Activated CD4-positive, CD25-positive, alpha-beta regulatory T cell treated with anti-CD3 and anti-CD28 coated beads, Interleukin-2, amount 50 U/mL, for 24 hours (primary cell): ENCODE measurements at places on chromosomes 3 and 15.

DNA sequence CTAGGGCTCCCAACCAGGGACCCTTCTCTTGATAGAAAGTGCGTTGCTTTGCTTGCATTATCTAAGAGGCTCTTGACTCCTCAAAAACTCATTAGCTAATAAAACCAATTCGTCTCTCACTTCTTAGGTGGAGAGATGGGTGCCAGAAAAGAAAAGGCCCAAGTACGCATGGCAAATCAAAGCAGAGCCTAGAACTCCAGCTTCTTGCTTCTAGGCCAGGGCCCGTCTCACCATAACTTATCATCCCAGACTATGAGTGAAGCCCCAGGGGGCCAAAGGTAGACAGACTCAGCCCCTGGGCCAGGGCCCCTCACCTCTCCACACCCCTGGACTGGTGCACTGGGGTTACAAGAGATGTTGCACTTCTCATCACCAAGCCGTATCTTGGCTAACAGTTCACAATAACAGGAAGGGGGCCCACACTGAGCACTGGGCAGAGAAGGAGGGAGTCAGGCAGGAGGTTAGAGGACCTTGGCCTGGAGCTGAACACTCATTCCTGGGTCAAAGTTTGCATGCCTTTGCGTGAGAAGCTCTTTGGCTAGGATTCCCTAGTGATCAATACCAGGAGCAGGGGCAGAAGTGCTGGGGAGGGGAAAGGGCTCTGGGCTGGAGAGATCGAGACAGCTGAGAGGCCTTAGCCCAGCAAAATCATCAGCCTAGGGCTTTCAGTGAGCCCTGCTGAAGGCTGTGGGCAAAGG is 5.4 kb upstream of the CYP1A1 start:
- ATAC-seq: no peak

- ATAC-seq: no peak
These were observed 221.2 kb downstream of the TUSC7 start for GRCh38 chr3:116930786-116931185.

- ATAC-seq: no peak
These were observed 2.3 kb downstream of the RASGRP1 start for GRCh38 chr15:38562278-38562677.

GRCh38 chr3:144822671-144823070 is 851.0 kb downstream of the DIPK2A start:
- no peak for ATAC-seq

GRCh38 chr15:90650117-90650955 is 66.8 kb upstream of the BLM start:
- ATAC-seq: no peak

- ATAC-seq: no peak
These were observed 10.4 kb downstream of the COL6A6 start for GRCh38 chr3:130527426-130527825.

- ATAC-seq: no peak
These were observed 35.4 kb downstream of the FXR1 start for GRCh38 chr3:180947761-180948390.

GRCh38 chr15:78306176-78306774 is 6.9 kb upstream of the SKIC8 start:
- ATAC-seq: no peak

DNA sequence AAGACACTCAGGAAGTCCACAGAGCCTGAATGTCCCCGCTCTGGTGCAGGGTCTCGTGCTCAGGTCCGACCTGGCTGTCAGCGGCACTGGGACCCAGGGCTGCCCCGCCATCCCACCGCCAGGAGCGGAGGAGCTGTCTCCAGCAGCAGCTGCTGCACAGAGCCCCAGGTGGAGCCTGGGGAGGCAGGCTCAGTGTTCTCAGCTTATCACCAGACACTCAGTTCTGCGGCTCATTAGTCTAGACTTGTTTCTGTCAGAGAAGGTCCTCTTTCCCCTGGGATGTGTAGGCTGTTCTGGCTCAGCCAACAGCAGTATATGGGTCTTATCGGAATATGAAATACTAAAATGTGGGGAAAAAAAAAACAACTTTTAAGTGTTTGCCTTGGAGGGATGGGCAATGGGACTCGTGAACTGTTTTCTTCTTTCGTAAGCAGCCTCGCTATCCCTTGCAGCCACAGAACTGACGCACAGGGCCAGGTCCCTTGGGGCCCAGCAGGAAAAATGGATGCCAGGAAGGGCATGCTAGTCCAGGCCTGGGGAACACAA is 75.9 kb downstream of the KLF13 start:
- ATAC-seq: no peak

DNA sequence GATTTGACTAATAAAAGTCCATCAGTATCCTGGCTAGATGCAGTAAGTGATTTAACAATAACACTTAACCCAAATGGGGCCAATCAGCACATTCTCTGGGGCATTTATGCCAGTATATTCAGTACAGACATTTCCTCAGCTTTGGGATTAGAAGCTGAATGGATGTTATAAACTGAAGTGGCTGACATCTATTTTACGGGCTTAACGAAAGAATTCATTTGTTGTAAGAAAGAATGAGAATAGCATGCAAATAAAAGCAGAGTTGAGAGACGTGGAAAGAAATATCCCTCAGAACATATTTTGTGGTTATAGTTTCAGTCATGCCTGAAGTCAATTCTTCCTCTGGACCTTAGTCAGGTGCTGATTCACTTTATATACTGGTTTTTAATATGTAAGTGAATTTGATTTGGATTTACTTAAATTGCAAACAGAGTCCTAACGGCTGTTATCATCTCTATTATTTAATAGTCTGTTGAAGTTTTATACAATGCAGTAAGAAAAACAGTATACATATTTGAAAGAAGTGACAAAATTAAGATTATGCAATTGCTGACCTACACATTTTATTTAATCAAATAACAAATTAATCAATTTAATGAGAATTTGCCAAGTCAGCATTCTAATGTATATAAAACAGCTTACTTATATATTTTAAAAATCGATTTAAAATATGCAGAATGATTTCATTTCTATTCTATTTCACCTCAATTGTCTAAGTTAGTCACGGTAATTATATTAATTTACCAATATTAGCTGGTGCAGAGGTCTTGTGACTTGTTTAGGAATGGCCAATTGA is 513.9 kb upstream of the CADM2 start:
- no peak for ATAC-seq

DNA sequence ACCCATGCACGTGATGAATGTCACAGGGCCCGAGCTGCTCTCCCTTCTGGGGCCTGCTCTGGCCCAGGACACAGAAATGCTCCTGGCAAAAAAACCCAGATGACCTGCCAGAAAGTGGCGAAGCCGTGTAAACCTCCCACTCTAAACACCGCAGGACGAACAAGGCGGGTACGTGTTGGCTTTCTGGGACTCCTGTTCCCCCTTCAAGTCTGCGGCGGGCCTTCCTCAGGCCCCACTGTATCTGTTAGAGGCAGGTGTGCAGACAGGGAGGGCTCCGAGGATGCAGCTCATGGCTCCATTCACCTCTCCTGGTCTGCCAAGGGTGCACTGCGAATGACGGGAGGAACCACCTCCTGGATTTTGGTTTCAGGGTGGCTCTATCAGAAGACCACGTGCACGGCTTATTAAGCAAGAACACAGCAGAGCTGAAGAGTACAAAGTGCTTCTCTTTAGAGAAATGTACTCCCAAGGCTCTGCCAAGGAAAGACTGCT is 173.8 kb downstream of the ADAMTS17 start:
- ATAC-seq: no peak

GRCh38 chr15:39756806-39757522 is 25.7 kb downstream of the FSIP1 start:
- ATAC-seq: no peak

GRCh38 chr15:56582785-56583184 is 117.8 kb upstream of the MNS1 start:
- no peak for ATAC-seq
